Hepatocyte (in vitro differentiated cells): ENCODE measurements at places on chromosomes 7 and 10.
A peak's percentile ranks its signal among the peaks of the same experiment; 100 is the strongest.

GRCh38 chr10:95783741-95784140, 27.8 kb downstream of the ENTPD1 start:
- DNase-seq, result no peak

GRCh38 chr7:70523249-70523988, 608.5 kb upstream of the GALNT17 start:
- DNase-seq, result no peak

DNA sequence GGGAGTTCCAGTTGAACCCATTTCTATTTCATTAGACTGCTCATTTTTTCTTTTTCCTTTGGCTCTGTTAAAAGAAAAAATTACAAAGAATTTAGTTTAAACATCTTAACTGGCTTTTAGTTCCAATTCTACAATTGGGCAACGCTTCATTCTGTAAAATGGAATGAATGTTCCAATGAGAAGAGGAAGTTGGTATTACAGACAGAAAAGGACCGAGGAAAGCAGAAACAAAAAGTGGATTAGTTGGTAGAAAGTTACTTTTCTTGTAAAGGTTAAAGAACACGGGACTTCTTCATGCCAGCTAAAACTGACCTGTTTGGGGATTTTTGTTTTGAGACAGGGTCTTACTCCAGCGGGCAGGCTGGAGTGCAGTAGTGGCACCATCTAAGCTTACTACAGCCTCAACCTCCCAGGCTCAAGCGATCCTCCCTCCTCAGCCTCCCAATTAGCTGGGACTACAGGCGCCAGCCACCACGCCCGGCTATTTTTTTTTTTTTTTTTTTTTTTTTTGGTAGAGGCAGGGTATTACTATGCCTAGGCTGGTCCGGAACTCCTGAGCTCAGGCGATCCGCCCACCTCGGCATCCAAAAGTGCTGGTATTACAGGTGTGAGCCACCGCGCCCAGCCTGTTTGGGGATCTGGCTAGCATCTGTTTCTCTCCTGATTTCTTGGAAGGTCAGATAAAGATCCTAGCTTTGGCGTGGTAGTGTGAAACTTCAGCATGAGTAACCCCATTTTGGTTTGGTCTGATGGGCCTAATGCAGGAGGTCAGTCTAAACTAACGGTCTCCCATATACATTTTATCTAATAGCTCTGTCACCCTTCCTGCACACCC, 1.3 kb upstream of the VDAC2 start:
- DNase-seq, result no peak

- DNase-seq, result peak; percentile 46
These were observed 389.6 kb upstream of the PODXL start for GRCh38 chr7:131945957-131946544.

- DNase-seq, result no peak
These were observed 621.6 kb downstream of the SORCS3 start for GRCh38 chr10:105262666-105263065.

- DNase-seq, result no peak
These were observed 25.0 kb downstream of the PRKAR2B start for GRCh38 chr7:107069457-107069856.

- peak; percentile 79 for DNase-seq
These were observed 45.4 kb upstream of the MBL2 start for GRCh38 chr10:52818019-52818418.

DNA sequence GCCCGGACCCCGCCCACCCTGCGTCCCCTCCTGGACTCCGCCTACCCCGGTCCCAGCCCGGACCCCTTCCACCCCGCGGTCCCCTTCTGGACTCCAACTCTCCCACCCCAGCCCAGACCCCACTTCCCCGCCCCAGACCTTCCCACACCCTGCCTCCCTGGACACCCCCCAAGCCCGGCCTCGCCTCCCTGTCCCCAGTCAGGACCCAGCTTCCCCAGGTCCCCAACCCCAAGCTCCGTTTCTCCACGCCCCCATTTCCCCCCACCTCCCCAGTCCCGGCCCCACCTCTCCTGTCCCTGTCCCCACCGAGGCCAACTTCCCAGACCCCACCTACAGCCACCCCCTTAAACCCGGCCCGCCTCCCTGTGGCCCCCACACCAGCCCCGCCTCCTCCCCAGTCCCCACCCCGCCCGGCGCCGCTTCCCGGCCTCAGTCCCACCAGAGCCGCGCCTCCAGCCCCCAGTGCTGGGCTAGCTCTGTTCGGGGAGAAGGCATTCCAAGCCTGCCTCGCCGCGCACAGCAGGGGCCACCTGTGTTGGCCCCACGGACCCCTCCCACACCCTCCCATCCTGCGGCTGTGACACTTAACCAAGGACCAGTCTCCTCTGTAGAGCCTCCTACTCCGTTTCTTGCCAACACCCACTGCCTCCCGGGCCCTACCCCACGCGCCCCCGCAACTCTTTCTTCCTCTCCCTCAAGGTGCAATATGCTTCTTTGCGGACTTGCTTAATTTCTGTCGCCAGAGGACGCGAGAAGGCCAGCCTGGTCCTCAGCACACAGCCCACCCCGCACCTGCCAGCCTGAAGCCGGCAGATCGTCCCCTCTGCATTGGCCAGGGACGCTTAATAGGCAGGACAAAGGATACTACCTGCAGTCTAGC, 736 bp upstream of the ITIH5 start:
- DNase-seq, result peak; percentile 11
